ENCODE measurements at places on chromosomes 11 and 22.

DNA sequence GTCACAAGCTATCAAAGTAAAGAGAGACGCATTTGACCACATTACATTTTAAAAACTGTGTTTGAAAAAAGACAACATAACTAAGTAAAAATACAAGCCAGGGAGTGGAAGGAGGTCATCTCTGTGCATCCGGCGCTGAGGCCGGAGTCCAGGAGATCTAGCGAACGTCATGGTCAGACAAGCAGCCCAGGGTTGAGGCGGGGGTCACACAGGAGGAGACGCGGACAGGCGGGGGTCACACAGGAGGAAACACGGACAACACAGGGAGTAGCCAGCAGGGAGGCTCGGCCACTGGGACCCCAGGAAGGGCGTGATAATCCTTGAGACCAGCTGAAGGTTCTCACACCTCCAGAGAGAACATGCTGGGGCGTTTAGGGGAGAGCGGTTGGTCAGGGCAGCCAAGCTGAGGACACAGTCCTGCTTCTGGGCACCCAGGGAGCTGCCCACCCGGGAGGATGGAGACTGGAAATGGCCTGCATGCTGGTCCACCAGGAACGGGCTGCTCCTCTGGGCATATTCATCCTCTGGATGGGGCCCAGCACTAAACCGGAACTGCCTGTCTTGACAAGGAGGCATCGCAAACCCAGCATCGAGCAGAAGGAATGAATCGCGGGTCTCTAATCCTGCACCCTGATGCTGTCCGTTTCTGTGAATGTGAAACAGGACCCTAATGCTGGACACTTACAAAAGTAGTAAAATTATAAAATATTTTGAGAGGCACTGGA lies 40.9 kb upstream of the MUC5AC start:
- DNase-seq: no peak

DNA sequence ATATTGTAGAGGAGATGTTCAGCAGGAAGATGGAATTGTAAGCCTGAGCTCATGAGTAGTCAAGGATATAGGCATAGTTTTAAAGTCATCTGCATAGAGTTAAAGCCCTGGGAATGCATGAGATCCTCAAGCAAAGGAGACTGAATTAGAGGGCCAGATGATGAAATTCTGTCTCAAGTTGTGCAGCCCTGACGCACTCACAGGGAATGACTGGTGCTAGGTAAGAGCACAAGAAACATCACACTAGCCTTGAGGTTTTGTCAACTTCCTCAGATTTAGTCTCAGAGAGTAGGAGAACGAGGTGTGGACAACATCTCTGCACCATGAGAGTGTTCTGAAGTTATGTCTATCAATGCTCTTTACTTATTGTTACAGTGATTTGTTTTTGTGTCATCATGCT lies 5.8 kb downstream of the RAB38 start:
- no peak for DNase-seq

DNA sequence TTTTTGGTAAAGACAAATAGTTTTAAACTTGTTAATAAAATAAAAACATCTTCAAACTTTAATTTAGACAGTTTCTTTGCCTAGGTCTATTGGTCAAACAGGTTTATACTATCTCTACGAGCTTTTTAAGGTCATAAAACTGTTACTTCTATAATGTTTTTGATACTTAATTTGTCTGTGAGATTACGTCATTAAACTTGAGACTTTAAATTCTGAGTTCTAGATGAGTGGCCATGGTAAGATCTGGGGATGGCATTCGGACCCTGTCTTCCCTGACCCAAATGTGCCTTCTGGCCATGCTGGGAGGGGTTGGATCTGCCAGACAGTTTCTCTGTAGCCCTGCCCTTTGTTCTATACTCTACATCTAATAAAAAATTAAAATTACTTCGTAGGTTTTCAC lies 497.8 kb downstream of the TMEM135 start:
- DNase-seq: no peak

DNA sequence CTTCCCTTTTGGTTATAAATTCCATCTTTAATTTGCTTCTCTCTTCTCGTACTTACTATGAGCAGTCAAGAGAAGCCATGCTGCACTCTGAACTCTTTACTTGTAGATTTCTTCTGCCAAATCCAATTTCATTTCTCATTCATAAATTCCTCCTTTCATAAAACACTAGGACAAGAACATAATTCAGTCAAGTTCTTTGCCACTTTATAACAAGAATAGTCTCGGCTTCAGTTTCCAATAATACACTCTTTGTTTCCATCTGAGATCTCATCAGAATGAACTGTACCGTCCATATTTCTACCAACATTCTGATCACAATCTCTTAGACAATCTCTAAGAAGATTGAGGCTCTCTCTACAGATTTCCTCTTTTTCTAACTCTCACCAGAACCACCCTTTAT lies 25.1 kb downstream of the IZUMO1R start:
- DNase-seq: no peak

DNA sequence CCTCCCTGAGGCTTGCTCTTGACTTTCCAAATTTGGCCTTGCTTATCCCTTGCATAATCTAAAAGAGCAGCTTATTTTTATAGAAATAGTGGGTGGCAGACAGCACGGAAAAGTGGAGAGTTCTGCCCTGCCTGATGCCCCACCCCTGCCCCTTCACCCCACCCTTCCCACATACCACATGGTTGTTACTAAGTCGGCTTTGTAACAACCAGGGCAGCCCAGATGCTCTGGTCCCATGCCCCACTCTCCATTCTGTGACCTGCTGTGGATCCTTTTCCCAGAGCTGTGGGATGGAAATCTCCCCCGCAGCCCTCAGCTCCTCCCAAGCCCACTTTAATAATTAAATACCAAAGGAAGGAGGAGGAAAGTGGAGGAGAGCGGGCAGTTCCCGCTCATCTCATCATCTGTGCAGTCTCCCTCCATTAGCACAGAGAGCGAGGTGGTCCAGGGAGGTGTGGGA lies 10.9 kb downstream of the MRGPRF start:
- no peak for DNase-seq

GRCh38 chr11:116927163-116927974 lies 89.9 kb upstream of the APOA1 start:
- no peak for DNase-seq

- no peak for DNase-seq
Measured at GRCh38 chr11:107140983-107141382, 122.7 kb upstream of the GUCY1A2 start.

DNA sequence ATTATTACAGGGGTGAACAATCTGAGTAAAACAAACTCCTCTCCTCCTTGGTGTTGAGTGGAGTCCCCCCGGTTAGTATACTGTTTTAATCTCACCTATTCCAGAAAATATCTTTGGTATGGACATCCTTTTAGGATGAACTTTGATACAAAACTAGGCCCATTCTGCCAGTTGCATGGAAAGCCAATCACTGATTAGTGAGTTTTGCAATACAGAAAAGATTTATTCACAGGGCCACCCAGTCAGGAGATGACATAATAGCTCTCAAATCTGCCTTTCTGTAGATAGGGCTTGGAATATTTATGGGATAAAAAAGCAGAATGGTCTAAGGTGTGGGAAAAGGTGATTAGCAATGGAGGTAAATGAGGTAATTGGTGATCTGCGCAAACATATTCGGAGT lies 30.3 kb upstream of the SLC22A25 start:
- DNase-seq: no peak

DNA sequence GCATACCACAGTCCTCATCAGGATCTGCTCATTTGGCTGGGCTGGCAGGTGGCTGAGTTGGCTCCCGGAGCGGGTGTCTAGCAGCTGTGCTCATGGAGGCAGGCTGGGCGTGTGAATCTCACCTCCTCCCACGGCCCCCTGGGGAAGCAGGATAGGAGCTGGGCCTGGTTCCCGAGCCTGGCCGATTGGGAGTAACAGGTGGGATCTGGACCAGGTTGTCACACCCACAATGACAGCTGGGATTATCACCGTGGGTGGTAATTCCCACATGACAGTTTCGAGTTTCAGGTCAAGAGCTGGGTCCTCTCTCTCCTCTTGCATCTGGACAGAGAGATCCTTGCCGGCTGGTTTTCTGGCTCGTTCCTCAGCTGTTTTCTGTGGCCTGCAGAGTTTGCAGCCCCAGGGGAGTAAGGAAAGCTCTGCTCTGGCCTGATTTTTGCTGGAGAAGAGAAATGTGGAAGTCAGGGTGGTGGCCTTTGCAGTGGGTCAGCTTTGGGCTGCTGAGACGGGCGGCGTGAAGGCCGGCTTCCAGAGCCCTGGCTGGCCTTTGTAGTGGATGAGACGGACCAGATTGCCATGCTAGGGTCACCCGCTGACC lies 57.0 kb downstream of the BCR start:
- DNase-seq: no peak

GRCh38 chr11:20131788-20132666 lies 28.2 kb downstream of the DBX1 start:
- peak; percentile 12 for DNase-seq

DNA sequence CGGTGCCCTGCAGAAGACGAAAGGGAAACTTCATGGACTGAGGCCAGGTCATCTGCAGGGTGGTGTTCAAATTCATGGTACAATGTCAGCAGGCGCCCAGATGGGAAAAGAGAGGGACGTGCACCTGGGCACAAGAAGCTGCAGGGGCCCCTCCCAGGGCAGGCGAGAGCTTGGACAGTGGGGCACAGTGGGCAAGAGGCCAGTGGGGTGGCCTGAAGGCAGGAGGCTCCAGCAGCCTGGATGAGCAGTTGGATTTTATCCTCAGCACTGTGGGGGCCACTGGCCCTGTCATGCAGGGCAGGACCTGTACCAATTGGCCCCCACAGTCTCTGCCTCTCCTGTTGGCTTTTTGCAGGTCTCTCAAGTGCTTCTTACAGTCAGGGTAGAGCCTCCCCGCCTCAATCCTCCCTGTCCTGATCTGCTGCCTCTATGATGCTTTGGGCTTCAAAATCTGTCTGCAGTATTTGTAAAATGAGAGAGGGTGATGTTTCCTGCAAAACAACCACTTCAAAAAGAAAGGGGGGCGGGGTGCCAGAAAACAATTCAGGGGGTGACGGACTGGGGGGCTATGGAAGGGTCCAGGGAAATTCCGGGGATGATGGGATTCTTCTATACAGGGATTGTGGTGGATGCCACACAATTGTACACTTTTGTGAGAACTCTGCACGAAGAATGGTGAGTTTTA lies 1.7 kb upstream of the BID start:
- no peak for DNase-seq

DNA sequence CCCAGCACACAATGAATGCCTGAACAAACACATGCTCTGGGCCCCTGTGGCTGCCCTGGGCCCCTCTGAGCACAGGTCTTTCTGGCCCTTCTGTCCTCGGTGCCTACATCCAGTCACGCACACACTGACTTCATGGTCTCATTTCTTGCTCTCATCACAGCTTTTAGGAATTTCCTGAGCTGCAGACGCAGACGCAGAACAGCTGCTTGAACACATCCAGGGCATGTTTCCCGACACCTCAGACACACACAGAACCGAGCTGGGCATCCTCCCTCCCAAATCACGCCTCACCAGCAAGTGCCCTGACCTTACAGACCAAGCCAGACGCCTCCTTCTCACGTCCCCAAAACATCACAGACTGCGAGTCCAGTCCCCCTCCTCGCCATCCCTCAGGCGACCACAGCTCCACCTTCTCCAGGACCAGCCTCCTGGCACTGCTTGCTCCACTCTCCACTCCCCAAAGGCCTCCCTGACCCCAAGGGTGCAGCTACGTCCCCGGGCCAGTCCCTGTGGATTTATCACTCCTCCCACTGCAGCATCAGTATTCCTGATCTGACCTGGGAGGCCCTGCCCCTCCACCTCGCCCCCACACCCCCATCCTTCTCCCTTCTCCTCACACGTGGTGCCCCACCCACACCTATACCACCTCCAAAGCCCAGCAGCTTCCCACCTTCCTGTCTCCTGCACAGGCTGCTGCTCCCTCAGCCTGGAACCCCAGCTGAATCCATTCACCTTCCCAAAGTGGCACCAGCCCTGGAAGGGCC lies 12.9 kb downstream of the SIRT3 start:
- no peak for DNase-seq

DNA sequence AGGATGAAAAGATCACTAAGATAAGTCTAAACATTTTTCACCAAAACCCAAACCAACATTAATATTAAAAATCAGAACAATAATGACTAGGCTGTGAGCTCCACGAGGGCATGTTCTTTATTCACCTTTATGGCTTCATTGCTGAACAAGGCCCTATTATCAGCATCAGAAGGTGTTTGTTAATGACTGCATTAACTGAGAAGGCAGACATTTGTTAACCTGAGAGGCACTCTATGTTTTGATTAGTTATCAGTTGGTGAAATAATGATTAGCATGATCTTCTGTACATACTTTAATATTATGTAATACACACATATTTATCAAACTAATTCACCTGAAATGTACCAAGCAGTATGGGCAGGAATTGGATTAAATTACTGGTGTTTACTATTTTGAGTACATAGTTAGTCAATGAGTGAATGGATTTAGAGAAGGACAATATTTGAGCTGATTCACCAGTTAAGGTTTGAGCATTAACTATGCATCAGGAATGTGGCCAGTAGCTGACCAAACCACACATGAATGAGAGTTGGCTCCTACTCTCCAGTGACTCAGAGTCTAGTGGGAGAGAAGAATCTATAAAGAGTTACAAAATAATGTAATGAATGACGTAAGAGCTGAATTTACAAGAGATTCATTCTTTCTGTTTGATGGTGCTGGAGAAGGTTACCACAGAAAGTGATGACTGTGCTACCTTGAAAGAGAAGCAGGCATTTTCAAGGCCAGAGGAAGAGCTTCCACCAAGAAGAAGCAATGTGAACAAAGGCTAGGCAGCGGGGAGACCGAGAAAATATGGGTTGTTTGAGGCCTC lies 6.7 kb downstream of the IL18 start:
- no peak for DNase-seq

DNA sequence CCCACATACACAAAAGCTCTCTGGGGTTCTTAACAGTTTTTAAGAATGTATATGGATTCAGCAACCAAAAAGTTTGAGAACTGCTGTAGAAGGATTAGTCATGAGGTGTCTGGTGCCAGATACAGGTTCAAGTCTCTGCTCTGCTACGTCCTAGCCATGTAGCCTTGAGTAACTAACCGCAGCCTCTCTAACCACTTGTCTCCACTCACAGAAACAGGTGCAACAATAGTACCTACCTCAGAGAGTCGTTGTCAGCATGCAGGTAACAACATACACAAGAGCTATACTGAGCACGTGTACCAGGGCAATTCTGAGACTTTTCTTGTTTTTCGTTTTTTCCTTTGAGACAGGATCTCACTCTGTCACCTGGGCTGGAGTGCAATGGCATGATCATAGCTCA lies 26.9 kb downstream of the CBX7 start:
- no peak for DNase-seq

- peak; percentile 6 for DNase-seq
Measured at GRCh38 chr22:50485221-50486131, 1.2 kb upstream of the MIOX start.

- DNase-seq: no peak
Measured at GRCh38 chr11:33652930-33653329, 47.7 kb downstream of the C11orf91 start.

- no peak for DNase-seq
Measured at GRCh38 chr11:126034039-126034932, 28.4 kb downstream of the CDON start.

GRCh38 chr22:46848197-46848596 lies 85.7 kb downstream of the TBC1D22A start:
- DNase-seq: no peak

DNA sequence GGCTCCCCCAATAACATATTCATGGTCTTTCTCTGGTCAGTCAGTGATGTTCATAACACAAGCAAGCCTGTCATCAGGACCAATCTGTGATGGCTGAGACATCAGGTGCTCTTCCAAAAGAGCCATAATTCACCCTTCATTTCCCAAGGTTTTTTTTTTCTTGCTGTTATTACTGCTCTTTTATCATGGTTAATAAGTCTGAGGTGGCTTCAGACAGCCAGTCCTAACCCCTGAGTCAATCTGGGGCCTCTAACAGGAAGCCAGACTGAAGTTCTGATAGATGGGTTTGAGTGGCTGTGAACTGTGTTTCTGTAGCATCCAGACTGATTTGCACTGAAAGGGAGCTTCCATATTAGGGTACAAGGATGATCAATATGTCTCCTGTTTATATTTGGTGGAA lies 8.8 kb downstream of the EHF start:
- no peak for DNase-seq

Measured in T-helper 17 cell (primary cell).